Chondrocyte (in vitro differentiated cells): ENCODE measurements at places on chromosomes 4 and X. TPM values are rescaled to one million over a fixed set of nuclear protein-coding genes. Genes with fewer than 3 reads are reported as not detected.

Gene H2BW2
- total RNA-seq, result 0.59 TPM in 1 of 3 replicates, not detected in the others

Gene KLB
- not detected in 3 replicates for total RNA-seq

Gene TLR3
- 3.2 to 7.9 TPM (median 3.4 TPM) in 3 replicates for total RNA-seq

Gene KLKB1
- 0.17 to 0.63 TPM in 2 of 3 replicates, not detected in the other for total RNA-seq

Gene RAB40A
- 0.41 to 0.56 TPM (median 0.45 TPM) in 3 replicates for total RNA-seq

Gene SOWAHD
- total RNA-seq, result 0.23 to 0.40 TPM in 2 of 3 replicates, not detected in the other

Gene RNF175
- 0.62 to 1.2 TPM (median 0.99 TPM) in 3 replicates for total RNA-seq

Gene EVC
- 37.6 to 40.0 TPM (median 39.8 TPM) in 3 replicates for total RNA-seq

Gene SULT1B1
- 0.15 to 0.52 TPM (median 0.51 TPM) in 3 replicates for total RNA-seq

Gene BEX1
- total RNA-seq, result 6.0 to 7.0 TPM (median 7.0 TPM) in 3 replicates

Gene GAGE12E
- not detected in 3 replicates for total RNA-seq

Gene USP17L17
- total RNA-seq, result not detected in 3 replicates

Gene COX7B
- total RNA-seq, result 142 to 192 TPM (median 154 TPM) in 3 replicates

Gene HOPX
- 2.0 to 2.7 TPM in 2 of 3 replicates, not detected in the other for total RNA-seq

Gene PNPLA4
- total RNA-seq, result 11.3 to 14.3 TPM (median 11.4 TPM) in 3 replicates

Gene MTMR8
- 1.3 to 2.6 TPM (median 1.5 TPM) in 3 replicates for total RNA-seq

Gene GSX2
- not detected in 3 replicates for total RNA-seq

Gene ARX
- not detected in 3 replicates for total RNA-seq

Gene SRPX2
- total RNA-seq, result 10.0 to 21.1 TPM (median 10.8 TPM) in 3 replicates

Gene ADH1B
- 0.31 to 1.2 TPM (median 0.69 TPM) in 3 replicates for total RNA-seq

Gene SHROOM3
- 29.2 to 43.4 TPM (median 42.7 TPM) in 3 replicates for total RNA-seq

Gene LARP7
- total RNA-seq, result 26.5 to 33.9 TPM (median 27.9 TPM) in 3 replicates

Gene GAB1
- 30.1 to 52.2 TPM (median 33.2 TPM) in 3 replicates for total RNA-seq

Gene SMIM10
- 2.7 to 4.7 TPM (median 3.1 TPM) in 3 replicates for total RNA-seq

Gene TMPRSS11B
- total RNA-seq, result not detected in 3 replicates

Gene GASK1B
- total RNA-seq, result 36.2 to 139 TPM (median 37.6 TPM) in 3 replicates

Gene SERTM2
- not detected in 3 replicates for total RNA-seq

Gene GLOD5
- not detected in 3 replicates for total RNA-seq

Gene TLR10
- not detected in 3 replicates for total RNA-seq

Gene ADGRL3
- 10.0 to 19.6 TPM (median 11.6 TPM) in 3 replicates for total RNA-seq

Gene APBB2
- total RNA-seq, result 111 to 192 TPM (median 119 TPM) in 3 replicates

Gene GRIPAP1
- 28.8 to 37.5 TPM (median 32.7 TPM) in 3 replicates for total RNA-seq

Gene BANK1
- total RNA-seq, result 0.65 to 1.8 TPM (median 0.72 TPM) in 3 replicates

Gene GAGE12F
- total RNA-seq, result not detected in 3 replicates

Gene SMIM31
- total RNA-seq, result not detected in 3 replicates

Gene PCDH10
- 30.2 to 69.6 TPM (median 30.5 TPM) in 3 replicates for total RNA-seq

Gene COL25A1
- 0.45 to 1.3 TPM (median 0.62 TPM) in 3 replicates for total RNA-seq

Gene BEND2
- total RNA-seq, result not detected in 3 replicates

Gene CT45A2
- total RNA-seq, result not detected in 3 replicates

Gene ABCG2
- 0.08 to 0.40 TPM (median 0.24 TPM) in 3 replicates for total RNA-seq

Gene DSPP
- not detected in 3 replicates for total RNA-seq

Gene F9
- total RNA-seq, result not detected in 3 replicates

Gene HTN1
- not detected in 3 replicates for total RNA-seq

Gene MAP3K15
- total RNA-seq, result 0.18 to 0.22 TPM in 2 of 3 replicates, not detected in the other
